Suppressor macrophage treated with lipopolysaccharide for 4 hours (primary cell): ENCODE measurements at places on chromosomes 2 and 18.
A peak's percentile ranks its signal among the peaks of the same experiment; 100 is the strongest.

DNA sequence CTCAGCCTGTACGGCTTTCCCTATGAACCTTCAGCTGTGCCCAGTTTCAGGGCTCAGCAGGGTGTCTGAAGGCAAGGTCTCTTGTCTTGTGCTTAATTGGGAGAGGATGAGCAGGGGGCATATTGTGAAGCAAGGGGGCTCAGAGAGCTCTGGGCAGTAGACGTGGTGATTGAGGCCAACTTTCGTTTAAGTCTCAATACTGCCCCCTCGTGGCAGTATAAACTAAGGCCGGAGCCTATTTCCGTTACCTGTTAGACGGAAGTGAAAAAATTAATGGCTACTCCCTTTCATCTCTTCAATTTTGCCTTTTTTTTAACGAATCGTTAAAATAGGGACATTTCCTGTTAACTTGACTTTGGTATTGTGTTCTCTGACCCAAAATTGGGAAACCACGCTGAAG is 193.4 kb downstream of the TDRD15 start:
- peak; percentile 83 for DNase-seq

DNA sequence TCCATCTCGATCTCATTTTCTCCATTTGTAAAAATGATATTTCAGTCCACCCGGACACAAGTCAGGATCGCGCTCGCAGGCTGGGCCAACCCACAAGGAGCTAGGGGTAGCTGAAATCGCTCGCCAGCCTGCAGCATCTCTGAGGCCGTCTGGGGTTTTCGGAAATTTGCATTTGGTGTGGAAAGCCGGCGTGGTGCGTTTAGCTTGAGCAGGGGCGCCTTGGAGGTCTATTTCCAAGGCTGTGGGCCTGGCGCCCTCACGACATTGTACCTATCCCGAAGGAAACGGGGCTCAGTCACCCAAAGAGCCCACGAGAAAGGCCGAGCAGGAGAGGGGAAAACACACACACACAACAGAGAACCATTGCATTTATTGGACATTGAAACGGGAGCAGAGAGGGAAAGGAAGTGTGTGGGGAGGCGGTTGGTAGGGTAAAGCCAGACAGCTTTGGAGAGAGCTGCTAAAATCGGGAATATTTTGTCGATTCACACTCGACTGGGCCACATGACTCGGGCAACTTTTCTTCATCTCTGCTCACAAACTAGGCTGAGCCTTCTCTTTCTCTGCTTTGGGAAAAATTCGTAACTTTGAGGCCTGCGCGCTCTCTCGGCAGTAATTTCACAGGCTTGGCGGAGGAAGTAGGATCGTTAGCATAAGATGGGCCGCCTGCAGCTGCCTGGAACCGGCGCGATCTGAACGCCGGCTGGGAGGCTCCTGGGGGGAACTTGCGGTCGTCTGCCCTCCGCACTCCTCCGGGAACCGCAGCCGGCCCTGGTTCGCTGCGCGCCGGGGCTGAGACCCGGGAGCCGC is 1.1 kb upstream of the HOXD8 start:
- no peak for DNase-seq

DNA sequence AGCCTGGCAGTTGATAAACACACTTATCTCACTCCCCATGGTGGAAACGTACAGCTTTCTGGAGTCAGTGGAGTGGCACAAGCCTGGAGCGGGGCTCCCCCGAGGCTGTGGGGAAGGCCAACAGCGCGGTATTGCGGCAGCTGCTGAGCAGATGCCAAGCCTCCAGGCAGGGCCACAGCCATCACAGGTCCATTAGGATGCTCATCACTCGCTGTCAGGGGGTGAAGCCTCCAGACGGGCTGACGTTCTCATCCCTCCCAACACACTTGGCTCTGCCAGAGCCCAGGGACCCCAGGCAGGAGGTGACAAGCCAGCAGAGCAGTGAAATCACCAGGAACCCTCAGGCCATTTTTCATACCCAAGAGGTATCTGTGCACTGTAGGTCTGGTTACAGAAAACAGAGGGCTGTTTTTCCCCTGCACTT is 529.2 kb upstream of the KLHL29 start:
- no peak for DNase-seq

DNA sequence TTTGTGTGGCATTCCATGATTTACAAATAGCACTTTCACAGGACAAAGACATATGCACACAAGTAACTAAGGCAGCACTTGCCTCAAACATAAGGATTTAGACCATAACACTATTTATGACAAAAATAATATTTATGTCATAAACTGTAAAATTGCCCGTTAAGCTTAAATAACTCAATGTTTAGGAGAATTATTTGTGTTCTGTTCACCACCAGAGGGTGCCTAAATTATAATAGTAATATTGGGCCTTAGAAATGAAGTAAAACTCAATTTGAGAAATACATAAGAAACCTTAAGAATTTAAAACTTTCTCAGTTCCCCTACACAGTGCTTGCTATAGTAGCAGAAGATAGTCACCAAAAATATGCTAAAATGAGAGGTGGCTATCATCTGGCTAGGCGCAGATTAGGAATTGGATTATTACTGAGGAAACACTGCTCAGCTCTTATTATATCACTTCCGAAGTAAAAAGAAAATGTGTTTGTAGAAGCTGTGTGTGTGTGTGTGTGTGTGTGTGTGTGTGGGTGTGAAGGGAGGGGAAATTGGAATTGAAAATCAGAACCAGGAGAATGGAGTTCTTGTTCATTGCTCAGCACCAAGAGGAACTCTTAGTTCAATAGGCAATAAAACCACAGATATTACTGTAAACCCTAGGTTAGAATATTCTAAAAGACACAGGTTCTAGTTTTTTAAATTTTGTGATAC is 4.9 kb upstream of the CHN1 start:
- DNase-seq: no peak

DNA sequence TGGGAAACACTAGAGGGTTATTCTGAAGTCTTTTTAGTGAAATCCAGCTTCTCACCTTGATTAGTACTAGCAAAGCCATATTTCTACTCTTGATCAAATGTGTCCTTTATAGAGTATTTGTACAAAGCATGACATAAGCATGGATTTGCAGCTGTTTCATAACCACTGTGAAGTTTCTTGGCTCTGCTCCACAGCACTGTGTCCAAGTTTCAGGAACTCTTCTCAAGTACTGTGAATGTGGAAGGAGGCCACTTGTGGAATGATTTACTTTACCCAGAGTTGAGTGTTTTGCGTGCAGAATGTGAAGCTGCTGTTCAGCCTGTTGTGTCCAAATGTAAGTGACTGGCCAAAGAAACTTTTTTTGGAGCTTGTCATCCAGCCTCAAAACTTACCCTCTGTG is 16.2 kb upstream of the MAPRE2 start:
- DNase-seq: peak; percentile 27

- peak; percentile 92 for DNase-seq
Observed at GRCh38 chr2:168469281-168469988, 13.4 kb downstream of the CERS6 start.

DNA sequence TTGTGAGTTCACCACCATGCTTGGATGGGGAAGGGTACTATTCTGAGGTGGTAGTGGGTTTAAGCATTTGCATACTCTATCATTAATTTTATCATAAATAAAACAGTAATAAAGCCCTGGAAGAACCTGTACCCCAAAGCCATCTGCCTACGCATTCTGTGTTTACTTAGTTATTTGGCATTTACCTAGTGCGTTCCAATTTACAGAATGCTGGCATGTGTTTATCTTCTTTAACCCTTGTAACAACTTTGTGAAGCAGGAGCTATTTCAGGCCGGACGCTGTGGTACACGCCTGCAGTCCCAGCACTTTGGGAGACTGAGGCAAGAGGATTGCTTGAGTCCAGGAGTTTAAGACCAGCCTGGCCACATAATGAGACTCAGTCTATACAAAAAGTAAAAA is 17.8 kb upstream of the ODC1 start:
- DNase-seq: no peak

- DNase-seq: no peak
Observed at GRCh38 chr2:220241423-220241822, 614.0 kb downstream of the SLC4A3 start.

DNA sequence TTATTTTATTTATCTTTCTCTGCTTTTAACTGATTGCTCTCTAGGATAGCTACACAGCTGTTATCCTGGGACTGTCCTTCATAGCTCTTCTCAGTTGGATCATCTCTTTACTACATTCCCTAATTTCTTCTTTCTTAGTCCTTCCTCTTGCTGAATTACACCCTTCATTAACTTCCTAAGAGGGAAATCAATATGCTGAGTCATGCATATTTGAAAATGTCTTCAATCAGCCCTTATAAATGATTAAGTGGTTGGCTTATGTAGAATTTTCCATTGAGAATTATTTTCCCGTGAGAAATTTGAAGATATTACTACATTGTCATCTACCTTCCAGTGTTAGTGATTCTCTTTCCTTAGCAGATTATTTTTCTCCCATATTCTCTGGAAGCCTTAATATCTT is 214.2 kb downstream of the SOCS6 start:
- DNase-seq: no peak

DNA sequence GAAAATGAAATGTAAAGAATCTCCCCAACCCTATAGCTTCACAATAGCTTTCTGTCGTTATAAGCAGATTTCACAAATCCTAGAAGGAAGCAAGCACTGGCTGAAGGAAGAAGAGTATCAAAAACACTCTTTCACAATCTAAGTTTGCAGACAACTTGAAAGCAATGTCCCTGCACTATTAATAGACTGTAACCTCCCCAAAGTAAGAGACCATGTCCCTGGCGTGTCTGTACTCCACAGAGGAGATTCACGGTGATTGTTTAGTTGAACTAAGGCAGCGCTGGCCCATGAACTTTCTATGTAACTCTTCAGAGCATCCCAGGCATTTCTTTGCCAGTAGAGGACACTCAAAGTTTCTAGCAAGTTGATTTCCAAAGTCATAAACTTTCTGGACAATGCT is 128.0 kb upstream of the HNRNPA3 start:
- no peak for DNase-seq

DNA sequence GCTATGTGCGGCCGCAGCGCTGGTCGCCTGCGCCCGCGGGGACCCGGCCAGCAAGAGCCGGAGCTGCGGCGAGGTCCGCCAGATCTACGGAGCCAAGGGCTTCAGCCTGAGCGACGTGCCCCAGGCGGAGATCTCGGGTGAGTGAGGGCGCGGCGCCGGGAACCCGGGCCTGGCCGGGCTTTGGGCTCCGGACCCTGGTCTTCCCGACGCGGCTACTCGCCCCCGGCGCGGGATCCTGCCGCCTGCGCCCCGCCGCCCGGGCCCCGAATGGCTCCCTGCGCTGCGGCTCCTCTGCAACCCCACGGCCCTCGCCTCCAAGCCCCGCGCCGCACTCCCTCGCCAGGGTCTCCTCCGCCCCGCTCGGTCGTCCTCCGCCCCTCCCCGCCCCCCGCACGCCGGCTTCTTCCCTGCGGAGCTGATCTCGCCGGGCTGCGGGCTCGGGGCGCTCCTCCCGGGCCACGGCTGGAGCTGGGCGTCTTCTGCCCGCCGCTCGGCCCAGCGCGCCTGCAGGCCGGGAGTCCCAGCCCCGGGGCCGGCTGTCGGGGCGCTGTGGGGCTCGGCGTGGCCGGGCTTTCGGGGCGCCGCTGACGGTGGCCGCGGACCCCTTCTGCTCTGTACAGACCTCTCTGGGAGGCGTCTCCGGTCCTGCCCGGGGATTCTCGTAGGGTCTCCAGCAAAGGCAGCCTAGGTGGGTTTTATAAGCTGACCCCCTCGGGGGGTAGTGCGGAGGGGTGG is 652 bp downstream of the GPC1 start:
- DNase-seq: peak; percentile 8
